ENCODE measurements at places on chromosomes 4 and X.

GRCh38 chrX:150547375-150548115, 20.9 kb upstream of the MTM1 start:
- DNase-seq, result peak; percentile 59

DNA sequence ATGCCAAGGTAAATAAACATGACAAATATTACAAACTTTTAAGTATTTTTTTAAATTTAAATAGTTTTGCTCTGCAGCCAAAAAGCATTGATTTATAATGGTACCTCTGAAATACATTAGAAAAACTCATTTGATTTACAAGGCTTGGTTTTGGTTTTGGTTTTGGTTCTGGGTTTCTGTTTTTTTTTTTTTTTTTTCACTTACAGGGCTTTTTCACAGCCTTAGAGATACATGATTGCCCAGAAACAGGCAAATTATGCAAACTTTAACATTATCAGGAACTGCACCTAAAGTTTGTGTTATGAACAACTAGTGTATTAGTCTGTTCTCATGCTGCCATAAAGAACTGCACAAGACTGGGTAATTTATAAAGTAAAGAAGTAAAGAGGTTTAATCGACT, 196.4 kb upstream of the DDX53 start:
- DNase-seq, result no peak

- no peak for DNase-seq
Observed at GRCh38 chr4:100357542-100357941, 160.3 kb downstream of the EMCN start.

DNA sequence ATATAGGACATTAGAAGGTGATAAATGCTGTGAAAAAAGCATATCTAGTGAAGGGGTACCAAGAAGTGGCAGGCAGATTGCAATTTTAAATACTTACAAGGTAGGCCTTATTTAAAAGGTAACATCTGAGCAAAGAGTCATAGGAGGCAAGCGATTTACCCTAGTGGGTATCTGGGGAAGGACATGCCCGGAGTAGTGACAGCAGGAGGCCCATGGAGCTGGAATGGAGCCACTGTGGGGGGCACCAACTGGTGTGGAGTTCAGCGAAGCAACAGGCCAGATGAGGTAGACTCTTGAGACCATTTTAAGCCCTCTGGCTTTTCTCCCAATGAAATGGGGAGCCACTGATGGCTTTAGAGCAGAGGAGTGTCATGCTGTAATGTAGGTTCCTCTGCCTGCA, 37.3 kb downstream of the SEC24D start:
- DNase-seq, result no peak

DNA sequence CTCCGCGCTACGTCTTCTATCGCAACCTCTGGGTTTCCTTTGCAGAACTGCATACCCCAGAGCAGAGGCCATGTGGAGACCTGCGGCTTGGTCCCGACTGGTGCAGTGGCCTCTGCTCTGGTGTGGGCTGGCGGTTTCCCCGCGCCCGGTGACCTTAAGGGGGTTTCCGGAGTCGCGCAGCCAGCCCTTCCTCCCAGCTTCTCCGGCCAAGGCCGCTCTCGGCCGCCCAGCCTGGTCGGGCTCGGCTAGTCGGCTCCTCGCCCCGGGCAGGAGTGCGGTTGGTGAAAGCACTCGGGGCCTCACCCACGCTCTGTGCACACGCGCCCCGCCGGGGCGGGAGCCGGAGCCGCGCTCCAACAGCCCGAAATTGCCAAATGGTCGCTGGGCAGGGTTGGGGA, 84.9 kb downstream of the BCOR start:
- no peak for DNase-seq

GRCh38 chr4:183300655-183301054, 19.4 kb downstream of the CLDN22 start:
- no peak for DNase-seq

- no peak for DNase-seq
Observed at GRCh38 chr4:29336861-29337260, 1383.3 kb upstream of the PCDH7 start.

DNA sequence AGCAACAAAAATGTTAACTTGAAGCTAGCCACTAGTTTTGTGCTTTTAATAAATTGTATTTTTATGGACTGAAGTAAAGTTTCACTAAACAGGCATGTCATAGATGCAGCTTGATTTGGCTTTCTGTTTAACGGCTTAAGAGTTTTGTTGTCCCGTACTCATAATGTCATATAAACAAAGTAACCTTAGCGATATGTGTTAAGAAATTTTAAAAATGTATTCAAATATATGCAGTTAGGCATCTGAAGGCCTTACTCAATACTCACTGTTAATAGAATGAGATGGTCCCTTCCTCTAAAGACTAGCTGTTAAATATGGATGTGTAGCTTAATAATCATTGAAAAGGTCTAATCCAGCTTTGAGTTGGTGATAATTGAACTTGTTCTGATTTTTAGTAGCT, 1.0 kb upstream of the SCLT1 start:
- DNase-seq, result peak; percentile 10

GRCh38 chr4:6197433-6198174, 2.7 kb downstream of the JAKMIP1 start:
- no peak for DNase-seq

DNA sequence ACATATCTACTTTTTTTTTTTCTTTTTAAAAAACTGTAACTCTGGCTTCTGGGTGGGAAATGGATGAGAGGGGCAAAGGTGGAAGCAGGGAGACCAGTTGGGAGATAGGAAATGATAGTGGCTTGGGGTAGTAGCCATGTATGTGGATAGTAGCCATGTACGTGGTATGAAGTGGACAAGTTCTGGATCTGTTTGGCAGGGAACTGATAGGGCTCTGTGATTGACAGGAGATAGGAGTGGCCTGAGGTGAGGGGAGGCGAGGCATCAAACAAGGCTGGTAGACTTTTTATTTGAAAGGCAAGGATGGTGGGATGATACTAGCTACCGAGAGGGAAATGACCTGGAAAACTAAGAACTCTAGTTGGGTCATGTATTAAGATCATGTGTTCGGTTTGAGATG, 117.8 kb downstream of the AFF1 start:
- no peak for DNase-seq

DNA sequence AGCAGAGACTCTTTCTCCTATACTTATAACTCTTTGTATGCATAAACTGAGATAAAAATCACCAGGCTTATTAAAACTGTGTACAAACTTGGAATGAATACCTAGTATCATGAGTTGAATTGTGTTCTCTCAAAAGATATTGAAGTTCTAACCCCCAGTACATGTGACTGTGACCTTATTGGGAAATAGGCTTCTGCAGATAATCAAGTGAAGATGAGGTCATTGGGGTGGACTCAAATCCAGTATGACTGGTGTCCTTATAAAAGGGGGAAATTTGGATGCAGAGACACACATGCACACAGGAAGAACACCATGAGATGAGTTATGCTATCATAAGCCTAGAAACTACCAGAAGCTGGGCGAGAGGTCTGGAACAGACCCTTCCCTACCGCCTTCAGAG, 26.2 kb downstream of the ZNF827 start:
- no peak for DNase-seq

DNA sequence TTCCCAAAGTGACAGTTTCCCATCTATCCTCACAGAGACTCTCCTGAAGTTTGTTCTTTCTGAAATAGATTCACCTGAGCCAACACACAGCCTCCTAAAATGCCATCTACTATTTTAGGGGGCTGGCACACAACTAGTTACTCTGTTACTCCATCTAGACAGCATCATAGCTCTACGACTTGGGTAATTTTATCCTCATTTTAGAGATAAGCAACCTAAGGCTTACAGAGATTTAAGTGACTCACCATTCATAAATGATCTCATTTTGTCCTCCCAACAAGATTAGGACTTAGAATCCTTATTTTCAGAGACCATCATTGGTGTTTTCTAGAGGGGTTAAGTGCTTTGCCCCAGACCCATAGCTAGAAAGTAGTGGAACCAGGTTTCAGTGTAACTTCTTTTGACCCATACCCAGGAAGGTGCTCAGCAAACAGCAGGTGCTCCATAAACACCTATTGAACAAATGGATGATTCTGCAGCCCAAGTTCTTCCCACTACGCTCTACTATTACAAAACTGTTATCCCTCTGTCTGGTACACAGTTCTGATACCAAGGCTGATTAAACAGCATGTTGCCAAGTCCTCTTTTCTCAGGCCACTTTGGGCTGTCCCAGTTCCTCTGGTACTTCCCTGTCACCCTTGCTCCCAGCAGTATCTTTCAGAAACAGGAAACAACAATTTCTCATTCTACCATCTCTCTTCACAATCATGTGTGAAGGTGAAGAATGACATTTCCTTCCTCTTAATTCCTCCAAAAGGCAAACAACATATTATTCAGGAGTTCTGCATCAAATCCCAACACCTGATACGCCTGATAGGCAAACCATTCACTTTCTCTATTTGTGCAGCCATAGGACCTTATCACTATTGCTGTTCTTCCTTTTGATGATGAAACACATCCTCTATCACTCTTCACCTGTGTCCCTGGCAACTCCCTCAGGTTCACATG, 304.7 kb upstream of the TAPT1 start:
- DNase-seq, result no peak

GRCh38 chrX:42857766-42858165, 79.8 kb upstream of the PPP1R2C start:
- no peak for DNase-seq

DNA sequence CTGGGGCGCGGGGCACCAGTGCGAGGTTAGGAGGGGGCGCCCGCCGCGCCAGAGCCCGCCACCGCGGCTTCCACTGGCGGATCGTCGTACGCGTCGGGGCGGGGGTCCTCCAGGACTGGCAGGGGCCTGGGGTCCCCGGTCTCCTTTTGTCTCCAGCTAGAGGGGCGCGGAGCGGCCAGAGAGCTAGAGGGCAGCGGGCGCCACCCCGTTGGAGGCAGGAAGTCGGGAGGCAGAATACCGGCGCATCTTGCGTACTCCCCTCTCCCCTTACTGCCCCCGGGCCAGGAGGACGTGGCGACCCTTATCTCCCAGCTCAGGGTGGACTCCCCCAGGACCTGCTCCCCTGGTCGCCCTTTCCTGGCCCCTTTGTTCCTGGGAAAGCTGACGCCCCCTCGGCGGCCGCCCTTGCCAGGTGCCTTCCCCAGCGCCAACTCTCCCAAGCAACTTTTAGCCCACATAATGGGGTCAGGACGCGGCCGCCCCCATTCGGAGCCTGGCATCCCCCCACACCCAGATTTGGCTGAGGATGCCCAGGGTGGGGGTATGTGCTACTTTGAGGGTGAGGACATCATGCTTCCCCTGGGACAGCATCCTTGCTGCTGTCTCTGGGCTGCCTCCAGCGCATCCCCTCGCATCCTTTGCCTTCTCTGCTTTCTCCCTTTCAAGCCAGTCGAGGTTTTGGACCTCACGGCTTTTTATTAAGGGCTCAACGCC, 933 bp downstream of the CNKSR2 start:
- no peak for DNase-seq
